Glutamatergic neuron (in vitro differentiated cells): ENCODE measurements at places on chromosomes 16 and 17. TPM values are rescaled to one million over a fixed set of nuclear protein-coding genes. Genes with fewer than 3 reads are reported as not detected.

- no peaks in the 10 kb centered on the region for H3K4me1 ChIP-seq
- peaks cover 4% of the 10 kb centered on the region for H3K27me3 ChIP-seq
- no peak overlapping the region for H3K27ac ChIP-seq
- no peak for DNase-seq
- peaks cover 5% of the 10 kb centered on the region for H3K36me3 ChIP-seq
- no peak overlapping the region for H3K4me3 ChIP-seq
Observed at GRCh38 chr17:64015447-64015846, 5.0 kb downstream of the ICAM2 start.

The MYH1 gene
- total RNA-seq = not detected

GRCh38 chr16:27721531-27722181, 171.7 kb downstream of the KATNIP start:
- H3K27me3 ChIP-seq = peaks cover 21% of the 10 kb centered on the region
- H3K36me3 ChIP-seq = peaks cover 5% of the 10 kb centered on the region
- H3K4me1 ChIP-seq = peaks cover 41% of the 10 kb centered on the region
- peak; percentile 31 for DNase-seq
- peak overlapping the region; percentile 33 for H3K27ac ChIP-seq

The SLC16A13 gene
- total RNA-seq = 2.9 TPM

- H3K36me3 ChIP-seq = no peaks in the 10 kb centered on the region
- peaks cover 7% of the 10 kb centered on the region for H3K27me3 ChIP-seq
- peaks cover 6% of the 10 kb centered on the region for H3K4me1 ChIP-seq
- DNase-seq = no peak
- no peak overlapping the region for H3K4me3 ChIP-seq
Observed at GRCh38 chr17:40290629-40291280, 3.1 kb downstream of the CDC6 start.

The RGS9 gene
- total RNA-seq = 2.4 TPM

GRCh38 chr17:82883419-82884031, 43.7 kb upstream of the ZNF750 start:
- H3K27me3 ChIP-seq = peaks cover 22% of the 10 kb centered on the region
